ENCODE measurements at places on chromosomes 4 and X.

- no peak for DNase-seq
Observed at GRCh38 chr4:3322059-3322550, 29.3 kb downstream of the RGS12 start.

DNA sequence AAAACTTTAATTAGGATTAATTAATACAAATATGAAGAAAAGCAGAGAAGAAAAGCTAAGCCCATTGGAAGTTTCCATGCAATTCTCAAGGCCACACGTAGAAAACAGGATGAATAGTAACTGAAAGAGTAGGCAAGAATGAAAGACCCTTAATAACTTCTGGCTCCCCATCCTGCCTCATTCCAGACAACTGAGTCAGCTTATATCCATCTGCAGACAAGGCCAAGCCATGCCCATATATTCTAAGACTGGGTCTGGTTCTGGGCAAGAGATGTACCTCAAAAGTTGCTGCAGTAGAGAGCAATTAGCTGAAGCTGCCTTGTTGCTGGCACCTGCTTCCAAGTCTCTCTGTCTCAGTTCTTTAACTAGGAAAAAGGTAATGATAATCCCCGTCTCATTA lies 244.1 kb downstream of the GPC3 start:
- DNase-seq: no peak

GRCh38 chr4:184879271-184879670 lies 53.5 kb upstream of the ACSL1 start:
- DNase-seq: no peak

DNA sequence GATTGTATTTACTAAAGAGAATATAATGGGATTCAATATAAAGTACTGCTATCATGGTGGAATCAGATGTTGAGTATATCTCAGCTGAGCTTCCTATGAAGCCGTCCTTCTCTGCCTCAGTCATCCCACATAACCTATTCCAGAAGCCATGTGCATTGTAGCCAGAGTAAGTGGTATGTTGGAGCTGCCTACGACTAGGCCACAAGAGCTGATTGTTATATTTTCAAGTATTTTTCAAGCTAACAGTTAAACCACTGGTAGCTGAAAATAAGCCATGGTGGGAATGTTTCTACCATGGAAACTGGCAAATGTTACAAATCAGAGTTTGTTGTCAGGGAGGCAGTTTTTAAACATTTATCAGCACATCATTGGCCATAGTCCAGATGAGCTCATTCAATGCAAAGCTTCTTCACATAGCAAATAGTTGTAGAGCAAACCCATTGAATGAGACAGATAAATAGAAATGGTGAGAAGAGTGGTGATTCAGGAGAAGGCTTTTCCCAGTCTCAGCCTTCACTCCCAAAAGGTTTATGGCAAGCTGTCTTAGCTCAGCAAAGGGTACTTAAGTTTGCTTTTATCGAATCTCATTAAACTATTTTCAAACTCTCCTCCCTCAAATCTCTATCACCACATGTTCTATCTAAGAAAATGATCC lies 436.4 kb downstream of the PCDH19 start:
- no peak for DNase-seq

- no peak for DNase-seq
Observed at GRCh38 chr4:94426783-94427182, 25.0 kb upstream of the PDLIM5 start.

GRCh38 chr4:15343000-15343399 lies 84.8 kb upstream of the C1QTNF7 start:
- DNase-seq: no peak

GRCh38 chrX:134749706-134750445 lies 91.6 kb upstream of the PLAC1 start:
- peak; percentile 52 for DNase-seq

- DNase-seq: no peak
Observed at GRCh38 chr4:76595435-76595834, 160.4 kb downstream of the SHROOM3 start.

DNA sequence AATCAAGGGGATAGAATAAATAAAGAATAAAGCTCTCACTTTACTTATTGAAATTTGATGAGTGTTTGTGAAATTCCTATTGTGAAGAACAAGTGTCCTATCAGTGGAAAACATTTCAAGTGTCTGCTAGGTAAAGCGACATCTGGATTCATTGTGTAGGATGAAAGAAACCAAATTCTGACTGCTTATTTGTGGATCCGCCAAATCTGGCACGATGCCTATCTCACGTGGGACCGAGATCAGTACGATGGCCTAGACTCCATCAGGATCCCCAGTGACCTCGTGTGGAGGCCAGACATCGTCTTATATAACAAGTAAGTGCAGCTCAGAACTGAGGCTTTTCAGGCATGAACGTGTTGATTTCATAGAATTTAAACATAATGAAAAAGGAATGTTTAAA lies 1.9 kb downstream of the CHRNA9 start:
- no peak for DNase-seq

DNA sequence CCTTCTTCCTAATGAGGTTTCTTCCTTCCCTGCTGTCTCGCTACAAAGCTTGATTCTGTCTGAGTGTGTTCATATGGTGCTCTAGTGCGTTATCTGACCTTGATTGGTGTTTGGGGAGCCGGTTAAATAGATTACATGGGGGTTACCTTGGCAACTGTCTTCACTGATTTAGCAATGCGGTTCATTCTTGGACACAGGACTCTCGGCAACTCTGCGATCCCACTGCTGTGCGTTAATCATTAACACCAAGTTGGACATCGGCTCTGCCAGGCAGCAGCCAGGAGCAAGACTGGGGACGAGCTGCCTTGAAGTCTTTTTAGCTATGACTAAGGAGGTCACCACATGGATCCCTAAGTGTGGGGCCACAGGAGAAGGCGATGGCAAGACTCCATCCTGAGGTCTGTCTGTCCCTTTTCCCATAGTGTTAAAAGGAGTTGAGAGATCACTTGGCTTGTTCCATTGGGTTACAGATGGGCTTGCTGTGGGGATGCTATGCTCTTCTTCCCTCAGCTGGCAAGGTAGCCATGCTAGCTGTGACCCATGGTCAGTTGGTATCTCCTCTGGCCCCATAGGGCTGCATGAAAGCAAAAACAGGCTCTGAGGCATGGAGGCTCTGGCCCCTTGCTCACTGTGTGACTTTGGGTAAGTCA lies 93.4 kb upstream of the MAMLD1 start:
- DNase-seq: no peak

GRCh38 chr4:23856630-23857029 lies 33.2 kb downstream of the PPARGC1A start:
- DNase-seq: no peak
